ENCODE measurements at places on chromosomes 13 and 19.

GRCh38 chr13:77377016-77377415 lies 50.1 kb upstream of the MYCBP2 start:
- no peak for DNase-seq

GRCh38 chr13:88288326-88288725 lies 617.2 kb downstream of the SLITRK5 start:
- no peak for DNase-seq

- no peak for DNase-seq
Measured at GRCh38 chr13:32669030-32669646, 82.9 kb downstream of the PDS5B start.

DNA sequence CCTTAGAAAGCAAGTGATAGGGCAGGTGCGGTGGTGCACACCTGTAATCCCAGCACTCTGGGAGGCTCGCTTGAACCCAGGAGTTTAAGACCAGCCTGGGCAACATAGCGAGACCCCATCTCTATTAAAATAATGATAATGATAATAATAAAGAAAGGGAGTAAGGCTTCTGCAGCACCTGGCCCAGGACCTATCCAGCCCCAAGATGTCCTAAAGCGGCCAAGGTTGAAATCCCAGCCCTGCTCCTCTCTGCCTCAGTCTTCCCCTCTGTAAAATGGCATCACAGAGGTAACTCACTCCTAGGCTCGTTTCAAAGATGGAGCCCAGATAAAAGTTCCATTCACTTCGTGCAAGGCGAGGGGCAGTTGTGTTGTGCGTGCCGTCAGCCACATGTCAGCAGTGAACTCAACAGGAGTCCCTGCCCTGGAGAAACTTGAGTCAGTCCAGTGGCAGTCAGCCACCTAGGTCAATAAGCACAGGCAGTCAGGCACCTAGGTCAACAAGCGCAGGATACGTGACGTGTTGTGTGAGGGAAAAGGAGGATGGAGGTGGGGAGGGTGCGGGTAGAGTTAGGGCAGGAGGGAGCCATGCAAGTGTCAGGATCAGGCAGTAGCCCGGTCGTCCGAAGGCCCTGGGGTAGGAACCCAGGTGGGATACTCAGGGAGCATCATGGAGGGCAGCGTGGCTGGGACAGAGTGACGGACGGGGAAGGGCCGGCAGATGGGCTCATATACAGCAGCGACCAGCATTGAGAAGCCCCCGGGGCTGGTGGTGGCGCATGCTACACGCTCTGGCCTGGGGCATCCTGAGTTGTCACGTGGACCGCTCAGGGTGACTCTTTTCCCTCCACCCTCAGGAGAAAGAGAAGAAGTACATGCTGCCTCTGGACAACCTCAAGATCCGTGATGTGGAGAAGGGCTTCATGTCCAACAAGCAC lies 16.6 kb downstream of the TMED1 start:
- no peak for DNase-seq

DNA sequence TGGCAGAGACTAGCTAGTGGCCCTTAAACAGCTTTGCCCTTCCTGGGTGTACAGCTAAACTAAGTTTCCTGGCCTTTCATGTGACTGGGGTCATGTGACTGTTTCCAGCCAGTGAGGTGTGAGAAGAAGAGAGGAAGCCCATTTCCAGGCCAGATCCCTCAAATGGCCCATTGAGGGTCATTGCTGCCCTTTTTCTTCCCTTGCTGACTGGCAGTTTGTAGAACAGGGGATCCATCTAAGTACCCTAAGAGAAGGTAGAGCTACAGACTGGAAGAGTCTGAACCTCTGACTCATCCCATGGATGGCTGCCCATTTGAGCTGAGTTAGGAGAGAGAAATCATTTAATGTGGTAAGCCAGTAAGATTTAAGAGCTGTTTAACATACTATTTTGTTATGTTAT lies 2.8 kb downstream of the SWSAP1 start:
- peak; percentile 57 for DNase-seq

DNA sequence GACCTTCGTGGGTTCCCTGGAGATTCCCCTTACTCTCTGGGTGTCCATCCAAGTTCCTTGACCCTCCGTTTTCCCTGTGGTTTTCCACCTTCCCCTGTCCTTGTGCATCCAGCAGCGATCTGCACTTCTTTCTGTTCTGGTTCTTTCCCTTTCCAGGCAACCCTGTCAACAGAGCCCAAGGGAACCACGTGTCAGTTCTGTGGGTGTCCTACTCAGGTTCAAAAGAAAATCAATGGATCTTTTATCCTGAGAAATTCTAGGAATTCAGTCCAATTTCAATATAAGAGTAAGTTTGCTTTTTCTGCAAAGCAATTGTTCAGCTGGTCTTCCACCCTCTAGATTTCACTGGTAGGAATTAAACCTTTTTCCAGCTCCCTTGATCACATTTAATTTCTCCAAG lies 1394.8 kb upstream of the SLC10A2 start:
- DNase-seq = no peak

Data from AG04449 (cell line).